Activated CD4-positive, alpha-beta memory T cell treated with anti-CD3 and anti-CD28 coated beads, Interleukin-2, amount 10 ng/mL, durations not matched to agents 7 days and 5 days (primary cell): ENCODE measurements at places on chromosomes 1 and 21.

DNA sequence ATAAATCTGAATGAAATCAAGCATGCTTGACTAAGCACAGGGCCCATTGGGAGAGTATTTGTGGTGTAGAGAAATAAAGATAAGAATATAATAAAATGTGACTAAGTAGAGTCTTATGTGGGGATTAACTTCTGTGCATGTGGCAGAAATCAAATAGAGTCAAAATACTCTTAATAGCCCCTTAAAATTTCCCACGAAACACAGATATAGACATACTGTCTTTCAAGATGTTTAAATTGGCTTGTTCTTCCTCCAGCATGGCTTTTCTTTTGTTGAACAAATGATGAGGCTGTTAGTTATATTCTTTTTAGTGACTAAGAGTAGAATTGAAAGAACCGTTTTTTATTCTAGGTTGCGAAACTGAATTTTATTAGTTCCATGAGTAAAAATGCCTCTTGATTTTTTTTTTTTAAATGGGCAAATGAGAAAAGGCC is 112.3 kb downstream of the RPS6KC1 start:
- no peak for DNase-seq

DNA sequence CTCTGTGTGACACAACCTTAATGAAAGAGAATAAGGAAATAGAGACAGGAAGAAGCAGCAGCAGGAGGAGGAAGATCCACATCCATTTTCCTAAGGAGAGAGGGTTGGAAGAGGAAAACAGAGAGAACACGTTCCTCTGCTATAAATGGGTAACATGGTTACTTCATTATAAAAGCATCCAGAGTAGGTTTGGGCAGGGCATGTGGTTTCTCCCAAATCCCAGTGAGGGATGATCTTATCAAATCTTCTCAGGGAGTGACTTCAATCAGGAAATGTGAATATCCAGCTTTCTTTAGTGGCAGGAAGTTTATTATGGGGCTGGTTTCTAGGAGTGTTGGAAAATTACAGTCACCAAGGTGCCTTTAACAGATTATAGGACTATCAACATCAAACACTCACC is 11.1 kb downstream of the CYP2J2 start:
- no peak for DNase-seq

- DNase-seq = no peak
Observed at GRCh38 chr1:85822696-85823095, 114.5 kb upstream of the ZNHIT6 start.

GRCh38 chr1:36132029-36132428 is 7.0 kb upstream of the COL8A2 start:
- DNase-seq = no peak
